ENCODE measurements at places on chromosomes 7 and 10.

DNA sequence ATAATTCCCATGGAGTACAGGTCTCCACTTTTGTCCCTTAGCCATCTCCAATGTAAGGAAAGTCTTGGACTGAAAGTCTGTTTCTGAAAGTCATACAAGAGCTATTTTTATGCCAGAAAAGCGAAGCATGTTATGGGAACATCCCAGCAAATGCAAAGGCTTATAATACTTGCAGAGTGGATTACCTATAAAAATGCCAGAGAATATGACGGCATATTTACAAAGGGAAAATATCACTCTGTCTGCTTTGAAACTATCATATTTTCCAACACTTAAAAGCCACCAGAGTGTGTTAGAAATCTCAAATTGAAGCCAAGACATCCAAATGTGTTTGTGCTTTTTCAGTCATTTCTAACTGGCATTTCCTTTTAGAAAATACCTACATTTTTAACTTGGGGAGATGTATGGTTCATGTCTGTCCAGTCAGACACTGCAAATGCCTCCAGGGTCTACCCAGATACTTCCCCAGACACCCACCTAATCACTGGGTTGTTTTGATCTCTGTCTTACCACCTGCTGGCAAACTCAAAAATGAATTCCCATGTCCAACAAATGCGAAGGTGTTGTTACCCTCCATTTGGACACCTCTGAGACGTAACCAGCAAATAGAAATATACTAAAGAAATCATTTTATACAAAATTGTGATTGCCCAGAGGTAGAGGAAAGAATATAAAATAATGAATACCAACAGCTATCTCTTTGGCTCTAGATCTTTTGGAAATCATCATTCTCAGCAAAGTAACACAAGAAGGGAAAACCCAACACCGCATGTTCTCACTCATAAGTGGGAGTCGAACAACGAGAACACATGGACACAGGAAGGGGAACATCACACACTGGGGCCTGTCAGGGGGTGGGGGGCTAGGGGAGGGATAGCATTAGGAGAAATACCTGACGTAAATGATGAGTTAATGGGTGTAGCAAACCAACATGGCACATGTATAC lies 1.2 kb downstream of the ITIH2 start:
- DNase-seq, result no peak

DNA sequence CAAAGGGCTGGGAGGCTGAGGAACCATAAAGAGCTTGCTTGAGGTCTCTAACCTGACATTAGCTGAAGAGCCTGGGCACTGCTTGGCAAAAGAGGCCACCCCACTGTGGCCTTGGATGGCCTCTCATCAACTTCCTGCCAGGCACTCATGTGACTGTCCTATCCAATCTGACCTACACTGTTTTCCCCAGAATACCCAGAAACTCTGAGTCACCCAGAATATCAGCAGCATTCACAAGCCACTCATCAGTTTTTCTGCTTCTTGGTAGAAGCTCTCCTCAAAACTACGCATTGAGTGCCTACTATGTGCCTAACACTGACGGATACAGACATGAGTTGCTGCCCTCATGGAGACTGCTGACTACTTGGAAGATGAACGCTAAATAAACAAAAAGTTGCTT lies 4.1 kb upstream of the NT5C2 start:
- DNase-seq, result peak; percentile 58

DNA sequence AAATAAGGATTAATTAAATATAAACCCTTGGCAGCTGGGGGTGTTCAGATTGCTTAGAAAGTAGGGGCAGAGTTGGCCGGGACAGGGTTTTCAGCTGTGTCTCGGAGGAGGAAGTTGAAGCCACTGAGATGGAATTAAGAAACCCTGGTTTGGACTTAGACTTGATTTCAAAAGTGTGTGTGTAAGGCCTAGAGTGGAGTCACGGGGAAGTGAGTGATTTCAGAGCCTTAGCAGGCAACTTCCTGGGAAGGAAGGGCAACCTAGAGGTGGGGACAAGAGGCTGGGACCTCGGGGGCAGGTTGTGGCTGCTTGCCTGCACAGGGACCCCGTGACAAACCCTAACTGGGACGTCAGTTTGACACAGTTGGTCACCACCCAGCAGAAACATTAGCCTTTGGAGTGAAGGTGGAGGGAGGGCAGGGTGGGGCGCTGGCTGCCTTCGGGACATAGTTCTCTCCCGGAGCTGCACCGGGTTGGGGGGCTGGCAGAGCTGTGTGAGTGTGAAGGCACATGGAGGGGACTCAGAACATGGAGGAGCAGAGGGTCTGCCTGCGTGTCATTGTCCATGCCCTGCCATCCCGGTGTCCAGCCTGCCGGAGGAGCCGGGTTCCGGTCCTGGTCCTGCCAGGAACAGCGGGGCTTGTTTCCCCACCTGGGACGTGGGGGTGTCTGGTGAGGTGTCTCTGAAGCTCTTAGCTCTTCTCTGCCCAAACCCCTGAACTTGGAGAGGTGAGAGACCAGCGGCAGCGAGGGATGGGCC lies 1.8 kb downstream of the BRI3 start:
- DNase-seq, result peak; percentile 51

DNA sequence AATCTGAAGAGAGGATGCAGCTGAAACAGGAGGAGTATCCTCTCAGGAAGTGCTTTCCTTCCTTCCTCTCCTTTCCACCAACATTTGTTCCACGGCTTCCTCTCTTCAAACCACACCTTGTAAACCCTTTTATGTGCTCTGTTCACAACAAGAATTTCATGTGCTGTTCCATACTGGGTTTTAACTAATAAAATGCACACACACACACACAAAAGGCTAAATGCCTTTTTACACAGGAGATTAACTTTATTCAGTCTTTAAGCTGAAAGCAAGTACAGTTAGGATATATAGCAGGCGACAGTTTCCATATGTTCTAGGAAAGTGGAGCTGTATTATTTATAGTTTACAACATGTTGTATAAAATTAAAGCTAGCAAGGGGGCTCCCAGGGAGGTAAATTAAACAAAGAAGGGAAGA lies 106.7 kb downstream of the REEP3 start:
- DNase-seq, result no peak

- no peak for DNase-seq
Observed at GRCh38 chr10:84292502-84292901, 35.9 kb upstream of the CCSER2 start.

DNA sequence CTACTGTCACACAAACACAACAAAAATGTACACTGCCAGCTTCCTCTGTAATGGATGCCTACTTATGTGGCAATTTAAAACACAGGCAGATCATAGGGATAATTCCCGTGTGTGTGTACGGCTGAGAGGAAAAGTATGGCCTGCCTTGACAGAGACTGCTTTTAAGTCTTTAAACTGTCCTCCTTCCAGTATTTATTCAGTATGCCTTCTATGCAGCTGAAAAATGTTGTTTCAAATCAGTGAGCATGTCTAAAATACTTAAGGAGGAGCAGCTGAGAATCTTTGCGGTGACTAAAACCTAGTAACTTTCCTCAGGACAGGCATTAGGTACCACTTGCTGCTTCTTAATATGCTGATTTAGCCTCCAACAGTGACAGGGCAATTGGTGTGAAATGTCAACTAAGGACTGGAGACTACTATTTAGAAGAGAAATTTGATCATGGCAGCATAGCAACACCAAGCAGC lies 126.3 kb downstream of the CACNA2D1 start:
- DNase-seq, result no peak

DNA sequence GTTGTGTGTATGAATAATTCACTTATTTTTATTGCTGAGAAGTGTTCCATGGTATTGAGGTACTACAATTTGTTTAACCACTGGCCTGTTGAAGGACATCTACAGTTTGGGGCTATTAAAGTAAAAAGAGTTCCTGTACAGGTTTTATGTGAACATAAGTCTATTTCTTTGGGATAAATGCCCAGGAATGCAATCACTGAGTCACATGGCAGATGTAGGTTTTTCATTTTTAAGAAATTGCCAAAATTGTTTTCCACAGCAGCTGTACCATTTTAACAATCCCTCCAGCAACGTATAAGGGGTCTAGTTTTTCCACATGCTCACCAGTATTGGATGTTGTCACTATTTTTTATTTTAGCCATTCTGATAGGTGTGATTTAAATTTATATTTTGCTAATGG lies 243.9 kb downstream of the TNS3 start:
- DNase-seq, result no peak

- DNase-seq, result no peak
Observed at GRCh38 chr7:1544178-1544895, 11.7 kb downstream of the TMEM184A start.

DNA sequence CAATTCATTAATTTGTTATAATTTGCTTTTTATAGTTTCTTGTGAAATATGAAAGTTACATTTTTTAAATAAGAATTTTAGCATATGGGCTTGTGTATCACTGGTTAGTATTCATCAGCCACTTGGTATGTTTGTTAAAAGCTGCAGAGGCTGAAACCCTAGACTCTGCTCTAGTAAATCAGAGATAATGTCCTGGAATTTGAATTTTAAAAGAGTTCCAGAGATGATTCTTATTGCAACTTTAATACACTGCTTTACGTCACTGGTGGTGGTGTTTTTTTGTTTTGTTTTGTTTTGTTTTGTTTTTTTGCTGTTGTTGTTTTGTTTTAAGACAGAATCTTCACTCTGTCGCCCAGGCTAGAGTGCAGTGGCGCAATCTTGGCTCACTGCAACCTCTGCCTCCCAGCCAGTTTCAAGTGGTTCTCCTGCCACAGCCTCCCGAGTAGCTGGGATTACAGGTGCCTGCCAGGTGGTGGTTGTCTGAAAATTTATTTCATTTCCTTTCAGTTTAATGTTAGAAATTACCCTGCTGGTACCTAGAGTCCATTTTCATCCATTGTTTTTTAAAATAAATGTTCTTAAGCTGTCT lies 43.8 kb downstream of the PTPN12 start:
- DNase-seq, result peak; percentile 23

- DNase-seq, result no peak
Observed at GRCh38 chr7:19587291-19587690, 121.5 kb downstream of the POLR1F start.

DNA sequence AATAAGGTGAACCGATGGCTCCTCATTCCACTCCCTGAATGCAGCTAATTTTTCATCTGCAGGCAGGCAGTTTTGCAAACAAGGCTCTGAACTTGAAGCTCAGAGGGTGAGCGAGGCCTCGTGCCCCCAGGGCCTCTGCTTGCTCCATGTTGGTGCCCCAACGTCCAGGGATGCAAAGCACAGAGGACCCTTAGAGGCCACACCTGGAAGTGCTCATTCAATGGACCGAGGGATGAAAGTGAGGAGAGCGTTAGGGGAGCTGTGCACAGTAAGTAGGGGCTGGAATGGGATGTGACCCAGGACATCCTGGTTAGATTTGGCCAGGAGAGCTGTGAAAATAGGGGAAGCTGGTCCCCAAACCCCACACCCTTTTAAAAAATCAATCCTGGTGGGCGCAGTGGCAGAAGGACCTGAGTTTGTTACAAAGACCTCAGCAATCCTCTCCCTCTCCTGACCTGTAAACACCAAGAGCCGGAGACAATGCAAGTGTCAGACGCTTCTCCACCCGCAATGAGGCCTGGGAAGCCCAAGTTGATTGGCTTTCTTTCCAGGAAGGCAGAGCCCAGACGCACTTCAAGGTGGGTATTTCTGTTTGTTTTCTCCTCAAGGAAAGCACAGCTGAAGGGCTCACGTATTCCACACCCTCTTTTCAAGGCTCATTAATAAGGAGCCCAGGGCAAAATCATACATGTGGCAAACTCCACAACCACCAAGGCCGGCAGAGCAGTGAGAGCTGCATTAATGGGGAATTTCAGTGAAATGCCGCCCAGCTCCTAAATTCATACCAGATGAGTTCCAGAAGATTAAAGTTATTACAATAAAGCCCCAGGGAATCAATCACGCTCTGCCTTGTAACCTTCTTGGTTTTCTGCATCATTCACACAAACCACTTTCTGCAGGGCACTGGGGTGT lies 14.1 kb upstream of the CXCL12 start:
- peak; percentile 54 for DNase-seq

GRCh38 chr7:138449580-138449979 lies 10.5 kb upstream of the TRIM24 start:
- DNase-seq, result no peak

- DNase-seq, result peak; percentile 77
Observed at GRCh38 chr10:75469006-75469616, 37.7 kb downstream of the LRMDA start.

GRCh38 chr10:32139223-32140073 lies 83.2 kb upstream of the KIF5B start:
- DNase-seq, result peak; percentile 93

DNA sequence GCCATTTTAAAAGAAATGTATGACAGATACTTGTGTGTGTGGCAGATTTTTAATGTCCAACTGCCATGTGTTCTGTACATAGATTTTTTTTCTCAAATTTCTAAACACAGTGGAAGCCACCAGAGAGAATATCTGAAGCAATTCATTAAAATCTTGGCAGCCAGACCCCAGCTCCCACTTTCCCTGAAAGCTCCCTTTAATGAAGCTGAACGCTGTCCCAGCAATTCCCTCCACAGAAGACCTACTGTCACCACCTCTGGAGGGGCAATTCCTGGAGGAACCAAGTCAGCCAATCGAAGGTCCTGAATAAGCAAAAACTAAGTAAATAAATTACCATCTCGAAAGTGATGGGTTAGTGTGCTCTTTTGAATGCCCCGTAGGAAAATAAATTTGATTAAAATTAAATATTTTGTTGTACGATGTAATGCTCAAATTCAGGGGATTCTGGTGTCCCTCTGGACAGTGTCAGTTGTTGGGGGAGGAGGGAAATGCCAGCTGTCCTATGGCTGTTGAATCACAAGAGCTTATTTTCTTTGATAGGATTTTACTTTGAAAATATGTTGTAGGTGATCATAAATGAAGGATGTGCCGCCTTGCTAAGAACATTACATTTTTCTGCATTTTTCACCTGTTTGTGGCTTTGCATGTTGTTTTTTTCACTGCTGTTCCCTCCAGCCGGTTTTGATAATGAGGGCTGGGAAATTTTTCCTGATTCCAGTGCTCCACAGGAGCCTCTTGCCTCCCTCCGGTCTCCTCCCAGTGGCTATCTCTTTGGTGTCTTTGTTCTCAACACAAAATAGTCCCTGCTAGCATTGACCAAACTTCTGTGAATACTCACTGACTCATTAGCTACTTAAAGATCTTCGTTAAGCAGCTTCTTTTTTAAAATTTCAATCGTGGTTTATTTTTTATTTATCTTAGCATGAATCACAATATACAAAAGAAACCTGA lies 9.2 kb upstream of the GSAP start:
- no peak for DNase-seq

DNA sequence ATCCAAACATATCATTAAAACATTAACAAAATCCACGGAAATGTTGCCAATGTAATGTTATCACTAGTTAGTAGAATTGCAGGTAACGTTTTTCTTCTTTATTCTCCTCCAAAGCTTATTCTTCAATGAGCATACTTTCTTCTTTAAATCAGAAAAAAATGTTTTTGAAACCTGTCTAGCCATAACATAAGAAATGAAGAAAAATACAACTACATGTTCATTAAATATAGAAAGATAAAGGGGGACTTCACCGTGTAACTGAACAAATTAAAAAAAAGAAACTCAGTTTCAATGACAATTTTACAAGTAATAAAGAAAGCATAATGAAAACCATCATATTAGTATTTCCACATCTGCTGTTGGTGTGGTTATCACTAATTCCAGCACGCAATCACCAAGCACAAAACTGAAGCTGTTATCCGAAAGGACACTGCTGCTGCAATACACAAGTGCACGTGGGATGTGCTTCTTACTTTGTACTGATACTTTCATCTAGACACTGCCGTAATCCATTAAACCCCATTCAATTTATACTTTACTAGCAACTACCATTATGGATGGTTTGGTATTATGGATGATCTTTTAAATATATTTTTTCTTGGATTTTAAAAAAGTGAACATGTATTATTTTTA lies 9.6 kb downstream of the ESYT2 start:
- DNase-seq, result no peak

- no peak for DNase-seq
Observed at GRCh38 chr7:132501956-132502355, 74.3 kb downstream of the PLXNA4 start.

- no peak for DNase-seq
Observed at GRCh38 chr10:128095753-128096469, 30.3 kb downstream of the MKI67 start.

Data from GM04504 (cell line).